ENCODE measurements at places on chromosomes 16 and 17.

DNA sequence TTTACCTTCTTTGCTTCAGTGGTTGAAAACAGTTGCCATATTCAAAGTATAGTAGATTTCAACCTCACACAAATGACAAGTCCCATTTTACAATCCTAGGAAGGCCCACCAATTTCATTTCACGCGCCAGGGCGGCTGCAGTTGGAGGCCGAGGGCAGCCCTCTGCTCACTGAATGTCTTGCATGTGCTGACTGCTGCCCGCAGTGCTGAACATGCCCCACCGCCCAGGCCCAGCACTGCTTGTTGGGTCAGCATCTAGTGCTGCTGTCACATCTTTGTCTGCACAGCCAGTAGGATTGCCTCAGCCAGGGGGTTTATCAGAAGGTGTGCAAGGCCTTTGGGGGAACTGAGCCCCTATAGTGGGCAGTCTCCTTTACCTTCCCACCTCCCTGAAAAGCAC, 11.5 kb downstream of the SMCR8 start:
- no peak for DNase-seq

GRCh38 chr16:56667581-56668571, at the start of gene MT1G:
MT1G (minus strand) TSS chr16:56668065; CDS start chr16:56667993, 72 bp downstream.
- DNase-seq = no peak

DNA sequence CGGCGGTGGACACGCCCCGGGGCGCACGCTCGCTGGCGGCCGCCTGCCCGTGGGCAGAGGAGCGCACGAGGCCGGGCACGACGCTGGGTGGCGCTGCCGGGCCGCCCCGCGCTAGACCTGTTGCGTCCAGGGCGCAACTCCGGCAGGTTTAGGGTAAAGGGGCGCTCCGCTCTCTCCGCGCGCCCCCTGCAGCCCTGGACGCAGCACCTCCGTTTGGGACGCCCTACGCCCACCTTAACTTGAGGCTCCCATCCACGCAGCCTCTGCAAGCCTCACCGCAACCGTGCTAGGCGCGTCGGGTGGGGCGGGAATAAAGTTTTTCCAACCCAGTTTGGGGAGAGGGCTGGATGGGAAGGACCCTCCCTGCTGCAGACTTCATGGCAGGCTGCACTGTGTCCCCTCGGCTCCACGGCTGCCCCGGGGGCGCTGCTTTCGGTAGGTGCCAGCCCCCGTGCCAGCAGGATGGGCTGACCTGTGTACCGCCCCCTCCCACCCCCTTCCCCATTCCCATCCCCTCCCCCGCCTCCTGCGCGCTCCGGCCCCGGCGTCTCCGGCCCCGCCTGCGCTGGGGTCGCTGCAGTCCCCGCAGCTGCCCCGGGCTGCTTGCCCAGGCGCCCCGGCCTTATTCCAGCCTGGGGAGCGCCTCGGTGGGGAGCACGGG, at the start of gene SYT17:
Gene SYT17, plus strand, starts transcription at position 531 of the 661 bp plus-strand sequence. CDS start 407 bp downstream, outside the sequence.
- peak; percentile 8 for DNase-seq

DNA sequence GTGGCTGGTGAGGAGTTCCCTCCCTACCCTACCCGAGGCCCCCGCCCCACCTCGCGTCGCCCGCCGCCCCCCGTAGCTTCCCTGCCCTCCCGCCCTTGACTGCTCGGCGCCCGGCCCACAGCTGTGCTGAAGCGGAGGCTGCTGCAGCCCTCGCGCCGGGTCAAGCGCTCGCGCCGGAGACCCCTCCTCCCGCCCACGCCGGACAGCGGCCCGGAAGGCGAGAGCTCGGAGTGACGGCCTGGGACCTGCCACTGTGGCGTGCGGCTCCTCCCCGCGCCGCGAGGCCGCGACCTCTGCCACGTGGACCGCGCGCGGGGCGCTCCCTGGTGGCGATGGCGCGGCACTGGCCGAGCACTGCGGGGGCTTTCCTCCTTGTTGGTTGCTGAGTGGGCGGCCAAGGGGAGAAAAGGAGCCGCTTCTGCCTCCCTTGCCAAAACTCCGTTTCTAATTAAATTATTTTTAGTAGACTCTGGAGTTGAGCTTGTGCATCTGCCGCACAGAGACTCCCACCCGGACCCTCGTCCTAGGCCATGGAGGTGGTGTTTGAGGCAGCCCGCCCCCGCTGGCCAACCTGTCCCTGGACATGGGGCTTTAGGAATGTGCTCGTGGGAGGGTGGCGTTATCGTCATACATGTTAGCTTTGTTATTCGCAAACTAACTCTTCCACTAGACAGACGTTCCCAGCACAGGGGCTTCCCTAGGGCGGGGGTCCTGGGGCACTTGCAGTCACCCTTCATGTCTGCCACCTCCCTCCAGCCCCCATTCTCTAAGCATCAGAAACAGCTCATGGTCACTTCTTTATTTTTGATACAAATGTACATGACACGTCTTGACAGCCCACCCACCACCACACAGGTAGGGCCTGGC, 4.4 kb downstream of the TP53I13 start:
- peak; percentile 46 for DNase-seq

- DNase-seq = no peak
Observed at GRCh38 chr16:53357955-53358354, 76.3 kb upstream of the RBL2 start.

- no peak for DNase-seq
Observed at GRCh38 chr16:5478036-5478435, 380.4 kb upstream of the EEF2KMT start.

DNA sequence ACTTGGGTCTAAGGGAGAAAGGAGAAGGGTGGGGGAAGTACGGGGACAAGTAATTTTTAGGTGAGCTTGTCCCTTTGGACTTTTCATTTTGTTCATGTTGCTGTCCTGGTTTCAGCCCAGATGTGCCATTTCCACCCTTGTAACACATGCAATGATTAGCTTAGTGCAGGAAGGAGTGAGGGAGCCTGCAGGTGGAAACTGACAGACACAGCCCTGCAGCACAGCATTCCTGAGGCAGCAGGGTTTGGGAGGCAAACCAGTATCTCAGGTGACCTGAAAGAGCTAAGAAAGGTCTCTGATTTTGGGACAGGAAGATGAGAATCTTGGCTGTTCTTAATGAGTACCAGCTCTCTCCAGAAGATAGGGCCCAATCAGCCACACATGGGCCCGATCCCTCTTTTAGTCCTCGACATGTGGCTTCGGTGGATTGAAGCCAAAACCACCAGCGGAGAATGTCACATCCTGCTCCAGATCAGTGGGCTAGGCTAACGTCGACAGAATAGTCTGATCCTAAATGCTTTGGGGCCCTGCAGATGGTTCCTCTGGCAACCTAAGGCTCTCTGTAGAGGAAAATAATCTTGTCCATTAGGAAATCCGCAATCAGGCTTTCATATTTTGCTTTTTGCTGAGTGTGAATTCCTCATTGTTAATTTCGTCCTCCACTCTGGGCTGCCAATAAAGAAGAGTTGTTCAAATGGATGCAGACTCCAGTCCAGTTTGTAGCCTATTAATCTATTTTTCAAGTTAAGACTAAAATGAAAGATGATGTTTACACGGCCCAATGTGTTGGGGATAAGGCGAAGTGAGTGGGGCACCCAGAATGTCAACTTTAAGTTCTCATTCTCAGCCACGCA, 3.8 kb upstream of the RNF157 start:
- DNase-seq = no peak

GRCh38 chr16:67022531-67023214, 6.3 kb upstream of the CBFB start:
- no peak for DNase-seq

DNA sequence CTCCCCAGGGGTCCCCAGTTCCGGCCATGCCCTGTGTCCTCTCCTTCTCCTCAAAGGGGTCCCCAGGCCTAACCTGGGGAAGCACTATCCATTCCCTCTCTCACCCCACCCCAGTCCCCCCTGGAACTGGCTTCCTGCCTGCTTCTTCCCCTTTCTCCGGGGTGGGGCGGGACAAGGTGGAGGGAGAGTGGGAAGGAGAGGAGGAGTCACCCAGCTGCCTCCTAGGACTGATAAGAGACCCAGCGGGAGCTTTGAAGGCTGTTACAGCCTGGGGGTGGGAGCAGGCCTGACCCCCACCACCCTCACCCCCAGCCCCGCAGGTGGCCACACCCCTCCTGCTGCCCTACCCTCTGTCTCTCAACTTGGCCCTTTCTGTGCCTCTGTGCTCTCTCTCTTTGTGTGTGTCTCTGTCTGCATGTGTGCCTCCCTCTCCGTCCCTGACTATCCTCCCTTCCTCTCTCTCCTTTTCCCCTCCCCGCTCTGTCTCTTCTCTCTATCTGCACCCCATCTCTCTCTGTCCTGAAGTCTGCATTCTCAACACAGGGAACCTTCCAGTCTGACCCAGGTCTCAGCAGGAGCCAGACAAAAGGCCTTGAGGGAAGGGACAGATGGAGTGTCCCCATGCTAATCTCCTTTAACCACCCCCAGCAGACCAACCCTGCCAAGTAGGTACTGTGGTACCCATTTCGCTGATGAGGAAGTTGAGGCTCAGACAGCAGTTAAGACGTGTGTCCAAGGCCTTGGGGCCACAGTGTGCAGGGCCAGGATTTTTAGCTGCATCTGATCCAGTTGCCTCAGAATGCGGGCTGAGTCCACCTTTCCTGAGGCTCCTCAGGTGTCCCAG, 66.1 kb downstream of the RAB11FIP4 start:
- DNase-seq = no peak

DNA sequence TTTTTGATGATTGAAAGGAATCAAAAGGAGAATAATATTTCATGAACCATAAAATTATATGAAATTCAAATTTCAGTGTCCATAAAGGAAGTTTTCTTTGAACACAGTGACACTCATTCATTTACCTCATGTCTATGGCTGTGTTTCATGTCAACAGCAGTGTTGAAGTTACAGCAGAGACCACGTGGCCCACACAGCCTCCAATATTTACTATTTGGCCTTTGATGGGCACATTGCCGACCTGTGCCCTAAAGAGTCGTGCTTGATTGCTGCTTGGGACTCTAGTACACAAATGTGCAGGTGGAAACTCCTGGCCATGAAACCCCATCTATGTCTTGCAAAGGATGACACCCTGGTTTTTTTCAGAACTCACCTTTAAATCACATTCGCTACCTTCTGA, 57.0 kb downstream of the CES1 start:
- no peak for DNase-seq

- no peak for DNase-seq
Observed at GRCh38 chr16:67995423-67995822, 3.9 kb downstream of the DPEP2 start.

Measured in T-helper 2 cell (primary cell).